Right renal pelvis (tissue), 4 donors: ENCODE measurements at places on chromosomes 6 and 20. TPM values are rescaled to one million over a fixed set of nuclear protein-coding genes. Genes with fewer than 3 reads are reported as not detected.

DNA sequence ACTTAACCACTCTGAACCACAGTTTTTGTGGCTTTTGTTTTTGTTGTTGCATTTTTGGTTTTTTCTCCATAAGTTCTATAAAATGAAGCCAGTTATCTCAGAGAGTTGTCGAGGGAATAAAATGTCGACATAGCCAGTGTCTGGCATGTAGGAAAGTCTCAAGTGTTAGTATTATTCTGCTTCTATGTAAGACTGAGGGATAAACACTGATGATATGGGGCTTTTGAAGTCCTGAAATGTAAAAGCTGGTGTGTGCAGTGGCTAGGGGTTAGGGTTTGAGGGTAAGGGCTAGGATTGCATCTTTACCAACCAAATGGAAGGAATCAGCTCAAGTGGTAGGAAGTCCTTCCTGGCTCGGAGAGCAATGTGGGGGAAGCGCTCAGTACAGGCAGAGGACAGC is 59.2 kb downstream of the DAAM2 start:
- DNase-seq: no peak

DNA sequence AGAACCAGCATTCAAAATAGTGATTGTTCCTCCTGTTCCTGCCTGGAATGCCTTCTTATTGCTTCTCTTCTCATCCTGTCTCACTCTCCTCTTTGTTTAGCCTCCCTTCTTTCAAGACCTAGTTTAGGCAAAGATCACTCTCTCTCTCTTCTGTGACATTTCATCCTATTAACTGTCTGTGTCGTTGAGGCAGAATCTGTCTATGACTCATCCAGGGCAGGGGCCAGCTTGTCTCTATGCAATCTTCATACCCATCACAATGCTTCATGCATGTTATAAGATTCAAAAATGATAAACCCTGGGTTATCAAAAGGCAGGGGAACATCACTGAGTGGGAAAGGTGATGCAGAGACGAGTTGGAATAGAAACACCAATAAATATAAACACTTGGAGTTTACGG is 32.2 kb upstream of the FOXA2 start:
- DNase-seq: no peak

DNA sequence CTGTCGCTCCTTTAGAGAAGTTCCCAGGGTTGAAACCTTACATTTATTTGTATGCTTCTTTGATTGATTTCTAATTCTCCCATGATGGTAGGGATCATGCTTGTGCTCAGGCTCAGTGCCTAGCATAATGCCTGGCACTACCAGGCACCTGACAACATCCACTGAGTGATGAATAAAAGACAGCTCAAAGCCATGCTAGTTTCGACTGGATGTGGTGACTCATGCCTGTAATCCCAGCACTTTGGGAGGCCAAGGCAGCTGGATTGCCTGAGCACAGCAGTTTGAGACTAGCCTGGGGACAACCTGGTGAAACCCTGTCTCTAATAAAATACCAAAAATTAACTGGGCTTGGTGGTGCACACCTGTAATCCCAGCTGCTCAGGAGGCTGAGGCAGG is 11.6 kb upstream of the CD164 start:
- no peak for DNase-seq

DNA sequence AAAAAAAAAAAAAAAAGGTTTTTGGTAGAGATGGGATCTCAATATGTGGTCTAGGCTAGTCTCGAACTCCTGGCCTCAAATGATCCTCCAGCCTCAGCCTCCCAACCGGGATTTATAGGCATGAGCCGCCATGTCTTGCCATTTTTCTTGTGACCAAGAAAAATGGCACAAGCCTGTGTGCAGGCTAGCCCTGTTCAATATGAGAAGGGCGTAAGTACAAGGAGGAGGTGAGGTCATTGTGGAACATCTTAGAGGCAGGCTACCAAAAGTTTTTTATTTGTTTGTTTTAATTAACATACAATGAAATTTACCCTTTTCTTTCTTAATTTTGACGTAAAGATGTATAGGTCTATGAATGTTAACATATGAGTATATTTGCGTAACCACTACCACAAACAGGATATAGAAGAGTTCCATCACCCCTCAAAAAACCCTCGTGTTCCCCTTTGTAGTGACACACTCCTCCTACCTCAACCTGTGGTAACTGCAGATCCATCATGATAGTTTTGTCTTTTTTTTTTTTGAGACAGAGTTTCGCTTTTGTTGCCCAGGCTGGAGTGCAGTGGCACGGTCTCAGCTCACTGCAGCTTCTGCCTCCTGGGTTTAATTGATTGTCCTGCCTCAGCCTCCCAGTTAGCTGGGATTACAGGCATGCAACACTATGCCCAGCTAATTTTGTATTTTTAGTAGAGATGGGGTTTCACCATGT is 28.3 kb upstream of the KIF3B start:
- no peak for DNase-seq

GRCh38 chr6:109428889-109429477 is 11.4 kb downstream of the PPIL6 start:
- DNase-seq: no peak

SNAP25 gene
- 6.8 TPM for polyA plus RNA-seq

EPB41L2 gene
- polyA plus RNA-seq: 164 TPM

DNA sequence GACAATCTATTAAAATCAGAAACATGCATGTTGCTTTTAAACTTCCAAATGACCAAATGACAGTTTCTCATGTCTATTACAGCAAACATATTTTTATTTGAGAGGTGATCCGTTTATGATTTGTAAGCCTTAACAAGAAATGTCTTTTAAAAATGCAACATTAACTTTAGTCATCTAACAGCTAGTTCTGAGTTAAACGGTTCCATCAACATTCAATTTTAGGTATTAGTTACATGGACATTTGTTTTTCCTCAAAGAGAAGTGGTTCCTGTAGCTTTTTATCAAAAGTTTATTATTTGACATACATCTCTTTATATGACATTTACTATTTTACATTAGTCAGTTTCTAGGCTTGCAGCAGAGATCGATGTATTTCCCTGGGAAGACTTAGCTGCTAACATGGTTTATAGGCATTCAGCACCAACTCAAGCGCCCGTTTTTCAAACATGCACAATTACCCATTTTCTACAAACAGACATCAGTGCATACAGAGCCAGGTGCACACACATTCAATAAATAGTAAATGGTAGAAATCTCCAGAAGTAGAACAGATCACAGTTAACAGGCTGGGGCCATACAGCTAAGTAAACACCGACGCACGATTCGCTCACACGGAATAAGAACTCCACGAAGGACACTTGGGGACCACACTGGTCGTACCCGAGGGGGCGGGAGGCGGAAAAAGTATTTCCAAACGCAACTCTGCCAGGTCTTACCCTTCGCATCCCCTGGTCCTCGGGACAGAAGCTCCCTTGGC is 882 bp downstream of the CNR1 start:
- DNase-seq: no peak

TTK gene
- polyA plus RNA-seq: 20.2 TPM

DNA sequence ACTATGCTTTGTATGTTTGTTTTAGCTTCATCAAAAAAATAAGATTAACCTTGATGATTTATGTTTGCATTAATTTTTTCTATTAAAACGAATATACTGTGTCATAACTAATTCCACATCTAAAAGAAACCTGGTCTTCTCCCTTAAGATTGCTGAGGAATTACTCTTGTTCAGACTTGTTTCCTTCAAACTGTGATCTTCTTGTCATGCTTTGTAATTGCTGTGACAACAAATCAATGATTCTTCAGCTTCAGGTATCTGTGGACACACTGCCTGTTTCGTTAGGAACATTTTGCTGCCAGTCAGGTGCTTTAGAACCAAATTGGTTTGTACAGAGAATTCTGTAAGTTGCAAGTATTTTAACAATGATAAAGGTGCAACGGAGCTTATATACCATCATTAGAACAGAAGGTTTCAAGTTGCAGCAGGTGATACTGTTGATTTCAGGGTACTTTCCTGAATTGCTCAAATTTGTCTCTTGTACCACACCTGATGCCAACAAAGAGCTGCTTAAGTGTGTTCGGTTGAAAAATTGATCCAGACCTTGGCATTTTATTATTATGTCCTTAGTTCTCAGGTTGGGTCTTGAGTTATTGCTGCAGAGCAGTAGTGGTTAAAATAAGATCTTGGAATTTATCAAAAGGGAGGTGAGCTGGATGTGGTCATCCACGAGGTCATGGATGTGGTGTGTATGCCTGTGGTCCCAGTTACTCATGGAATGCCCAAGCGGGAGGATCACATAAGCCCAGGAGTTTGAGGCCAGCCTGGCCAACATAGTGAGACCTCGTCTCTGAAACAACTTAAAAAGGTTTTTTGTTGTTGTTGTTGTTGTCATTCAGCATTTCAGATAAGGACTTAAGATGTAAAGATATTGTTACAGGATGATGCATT is 19.5 kb downstream of the SYTL3 start:
- no peak for DNase-seq

CDSN gene
- not detected for polyA plus RNA-seq

GRCh38 chr20:17935186-17935585 is 33.4 kb downstream of the SNX5 start:
- DNase-seq: no peak

- DNase-seq: no peak
Observed at GRCh38 chr6:166516251-166516884, 70.1 kb downstream of the RAMACL start.

DNA sequence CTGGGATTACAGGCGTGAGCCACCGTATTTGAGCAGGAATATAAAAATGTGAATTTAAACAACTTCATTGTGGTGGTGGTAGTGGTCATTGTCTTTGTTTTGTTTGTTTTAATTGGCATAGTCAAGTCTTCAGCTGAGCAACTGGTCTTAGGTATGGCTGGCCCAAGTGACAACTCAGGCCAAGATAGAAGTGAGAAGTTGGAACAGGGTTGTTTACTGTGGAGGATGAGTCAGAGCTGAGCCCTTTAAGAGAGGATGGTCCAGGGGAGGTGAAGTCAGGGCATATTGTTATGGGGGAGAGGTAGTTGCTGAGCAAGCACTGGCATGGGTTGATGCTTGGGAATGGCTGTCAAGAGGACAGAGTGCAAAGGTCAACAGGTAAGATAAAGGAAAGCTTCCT is 308.2 kb downstream of the FARS2 start:
- no peak for DNase-seq

ENPP5 gene
- polyA plus RNA-seq: 18.5 TPM

NKAPL gene
- polyA plus RNA-seq: 2.4 TPM

HLA-DRA gene
- polyA plus RNA-seq: 64.5 TPM

RNF146 gene
- 75.9 TPM for polyA plus RNA-seq

SAMD10 gene
- 8.0 TPM for polyA plus RNA-seq
